ENCODE measurements at places on chromosomes 12 and 14. TPM values are rescaled to one million over a fixed set of nuclear protein-coding genes. Genes with fewer than 3 reads are reported as not detected.

DNA sequence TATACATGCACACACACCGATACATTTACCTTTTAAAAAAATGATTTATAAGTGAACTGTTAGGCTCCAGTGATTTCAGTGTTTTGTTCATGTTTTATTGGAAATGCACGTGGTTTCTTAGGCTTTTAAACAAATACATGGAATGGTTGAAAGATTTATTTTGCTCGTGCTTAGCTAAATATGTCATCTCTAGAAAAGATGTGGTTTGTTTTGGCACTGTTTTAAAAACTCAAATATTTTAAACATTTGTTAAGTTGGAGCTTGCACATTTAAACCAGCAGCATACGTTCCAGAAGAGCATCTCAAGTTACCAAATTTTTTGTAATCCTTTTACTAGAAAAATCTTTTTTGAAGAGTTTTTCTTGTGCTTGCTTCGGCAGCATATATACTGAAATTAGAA, 44.5 kb downstream of the FOXA1 start:
- no peak for DNase-seq

The CALM1 gene
- total RNA-seq = 178 TPM

The ERBB3 gene
- total RNA-seq = 3.2 TPM

GRCh38 chr12:6620137-6620884, 13.1 kb upstream of the CHD4 start:
- no peak for DNase-seq

The FGF6 gene
- not detected for total RNA-seq

DNA sequence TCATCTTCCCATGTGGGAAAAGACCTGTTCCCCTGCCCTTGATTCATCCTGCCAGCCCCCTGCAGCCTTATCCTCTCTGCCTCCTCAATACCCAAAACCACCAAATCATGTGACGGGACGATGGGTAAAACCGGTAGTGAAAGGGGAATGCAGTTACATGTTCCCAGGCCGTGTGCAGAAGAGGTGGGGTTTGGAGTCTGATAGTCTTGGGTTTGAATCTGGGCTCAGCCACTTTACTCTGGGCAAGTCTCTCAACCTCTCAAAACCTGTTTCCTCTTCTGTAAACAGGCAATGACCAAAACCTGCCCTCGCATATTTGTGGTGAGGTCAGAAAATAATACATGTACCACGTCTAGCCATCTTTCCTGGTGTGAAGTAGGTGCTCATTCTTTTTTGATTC, 123.0 kb downstream of the PLXNC1 start:
- no peak for DNase-seq

DNA sequence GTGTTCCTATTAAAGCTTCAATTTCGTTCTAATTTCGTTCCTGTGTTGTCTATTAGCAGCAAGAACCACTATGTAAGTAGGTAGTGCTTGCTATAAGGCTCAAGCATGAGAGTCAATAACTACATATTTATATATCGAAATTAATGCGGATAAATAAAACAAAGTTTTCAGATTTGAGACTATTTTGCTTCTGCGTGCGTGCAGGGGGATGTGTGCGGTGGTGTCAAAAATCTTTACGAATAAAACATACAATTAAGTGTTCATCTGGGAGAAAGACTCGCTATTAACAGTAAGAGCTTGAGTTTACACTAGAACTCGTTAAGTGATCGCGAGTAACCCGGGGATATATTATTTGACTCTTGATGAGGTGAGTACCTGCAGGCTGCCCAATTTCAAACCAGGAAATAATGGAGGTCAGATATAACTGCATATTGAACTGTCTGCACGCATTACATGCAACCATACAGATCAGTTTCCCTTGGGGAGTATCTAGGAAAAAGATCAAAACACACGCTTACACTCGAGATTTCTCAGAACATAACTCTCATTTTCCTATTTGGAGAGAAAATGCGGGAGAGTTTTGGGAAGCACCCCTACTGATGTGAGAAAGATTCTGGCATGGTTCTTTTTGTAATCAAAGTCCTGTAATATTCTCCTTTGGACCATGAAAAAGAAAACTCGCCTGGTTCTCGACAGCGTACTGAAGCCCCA, 813 bp downstream of the TWF1 start:
- DNase-seq = no peak

GRCh38 chr12:121717041-121717699, 4.6 kb downstream of the TMEM120B start:
- DNase-seq = no peak

The APAF1 gene
- total RNA-seq = 15.5 TPM

The FOXA1 gene
- not detected for total RNA-seq

- no peak for DNase-seq
These were observed 209.6 kb downstream of the CRADD start for GRCh38 chr12:93886533-93887511.

DNA sequence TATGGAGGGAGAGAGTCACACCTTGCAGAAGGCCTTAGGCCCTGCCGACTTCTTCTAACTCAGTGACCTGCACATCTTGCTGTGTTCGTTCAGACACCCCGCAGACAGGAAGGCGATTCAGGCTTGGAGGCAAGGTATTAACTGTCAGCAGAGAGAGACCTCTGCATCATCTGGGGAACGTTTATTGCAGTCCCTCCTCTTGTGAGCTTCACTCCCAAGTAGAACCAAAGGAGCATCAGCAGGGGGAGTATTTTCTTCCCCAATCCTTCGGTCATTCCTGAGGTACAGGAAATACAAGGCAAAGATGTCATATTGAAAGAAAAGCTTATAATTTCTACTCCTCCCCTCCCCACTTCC, 217.9 kb downstream of the CRADD start:
- no peak for DNase-seq

GRCh38 chr12:126447346-126447745, 1382.1 kb downstream of the AACS start:
- DNase-seq = no peak

Measured in ascending aorta (tissue), 2 donors.